ENCODE measurements at places on chromosomes 7 and 10.

DNA sequence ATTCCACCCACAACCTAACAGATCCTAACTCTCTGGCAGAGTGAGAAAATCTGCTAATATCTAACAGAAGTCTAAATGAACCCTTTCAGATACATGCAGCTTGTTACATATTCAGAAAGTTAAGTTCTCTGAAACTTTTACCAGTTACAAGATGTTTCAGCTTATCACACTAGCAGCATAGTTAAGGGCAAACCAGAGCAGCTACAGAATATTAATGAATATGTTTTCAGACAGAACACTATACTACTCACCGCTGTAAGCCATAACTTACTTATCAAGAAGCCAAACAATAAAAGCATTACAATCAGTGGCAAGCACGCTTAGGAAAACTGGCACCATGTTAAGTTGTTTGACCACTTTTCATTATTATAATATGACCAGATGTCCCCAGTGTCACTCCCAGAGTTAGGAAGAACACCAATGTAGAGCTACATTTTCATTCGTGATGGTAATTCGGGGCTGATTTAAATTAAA lies 2.7 kb downstream of the ITGB1 start:
- DNase-seq = no peak

DNA sequence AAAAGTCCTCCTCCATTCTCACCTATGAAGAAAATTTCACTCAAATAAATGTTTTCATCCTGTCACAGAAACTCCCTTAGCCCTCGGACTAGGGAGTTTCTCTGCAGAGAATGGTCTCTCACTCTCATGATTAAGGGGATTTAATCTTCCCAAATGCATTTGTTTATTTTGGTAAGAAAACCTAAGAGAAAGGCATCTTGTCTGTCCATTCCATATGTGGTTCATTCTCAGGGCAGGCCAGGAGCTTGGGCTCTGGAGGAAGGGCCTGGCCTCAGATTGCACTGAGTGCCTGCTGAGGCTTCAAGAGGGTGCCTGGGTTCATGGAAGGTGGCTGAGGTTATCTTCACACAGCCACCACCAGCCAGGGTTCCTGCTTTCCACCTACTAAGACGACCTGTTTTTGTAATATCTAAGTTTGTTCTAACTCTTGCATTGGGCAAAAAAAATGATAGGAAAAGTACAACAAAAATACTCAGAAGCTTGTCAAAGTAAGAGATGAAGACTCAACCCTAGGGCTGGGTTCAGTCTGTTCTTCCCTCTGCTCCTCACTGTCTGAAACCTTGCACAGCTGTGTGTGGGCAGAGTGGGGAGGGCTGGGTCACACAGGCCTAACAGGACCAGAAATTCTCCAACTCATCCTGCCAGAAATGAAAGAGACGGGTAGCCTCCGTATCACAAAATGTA lies 186.7 kb downstream of the CXCL12 start:
- DNase-seq = no peak

DNA sequence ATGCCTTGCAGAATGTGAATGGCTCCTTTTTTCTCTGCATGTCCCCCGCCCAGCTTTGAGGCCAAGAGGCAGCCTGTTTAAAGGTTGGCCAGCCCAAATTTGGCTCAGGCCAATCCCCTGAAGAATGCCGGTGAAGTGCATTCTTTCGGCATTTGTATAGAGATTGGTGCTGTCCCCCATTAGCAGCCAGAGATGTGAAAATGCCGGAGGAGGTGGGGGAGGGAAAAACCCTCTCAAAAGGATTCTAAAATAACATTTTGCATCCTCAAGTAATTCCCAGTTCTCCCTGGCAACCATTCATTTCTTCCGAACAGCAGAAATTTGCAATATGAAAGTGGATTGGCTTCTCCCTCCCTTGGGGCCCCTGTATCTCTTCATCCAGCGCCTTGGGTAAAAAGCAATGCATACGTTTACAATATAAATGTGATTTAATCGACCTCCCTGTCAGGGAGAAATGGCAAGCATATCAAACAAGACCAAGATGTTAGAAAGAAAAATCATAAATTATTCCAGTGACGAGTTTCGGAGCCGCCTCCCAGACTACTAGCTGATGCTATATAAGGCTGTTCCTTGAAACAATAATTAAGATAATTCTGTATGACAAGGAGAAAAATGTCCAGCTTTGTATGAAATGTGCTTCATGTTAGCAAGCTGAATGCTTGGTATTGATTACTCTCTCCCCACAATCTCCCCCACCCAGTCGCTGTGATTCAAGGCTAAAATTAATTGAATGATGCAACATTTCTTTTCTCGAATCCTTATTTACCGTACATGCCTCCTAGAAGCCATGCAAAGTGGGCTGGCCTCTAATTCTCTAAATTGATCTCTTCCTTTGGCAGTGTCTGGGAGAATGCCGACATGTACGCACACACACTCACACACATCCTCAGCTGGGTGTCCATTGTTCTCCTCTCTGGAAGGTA lies 323.7 kb downstream of the RPS24 start:
- no peak for DNase-seq

DNA sequence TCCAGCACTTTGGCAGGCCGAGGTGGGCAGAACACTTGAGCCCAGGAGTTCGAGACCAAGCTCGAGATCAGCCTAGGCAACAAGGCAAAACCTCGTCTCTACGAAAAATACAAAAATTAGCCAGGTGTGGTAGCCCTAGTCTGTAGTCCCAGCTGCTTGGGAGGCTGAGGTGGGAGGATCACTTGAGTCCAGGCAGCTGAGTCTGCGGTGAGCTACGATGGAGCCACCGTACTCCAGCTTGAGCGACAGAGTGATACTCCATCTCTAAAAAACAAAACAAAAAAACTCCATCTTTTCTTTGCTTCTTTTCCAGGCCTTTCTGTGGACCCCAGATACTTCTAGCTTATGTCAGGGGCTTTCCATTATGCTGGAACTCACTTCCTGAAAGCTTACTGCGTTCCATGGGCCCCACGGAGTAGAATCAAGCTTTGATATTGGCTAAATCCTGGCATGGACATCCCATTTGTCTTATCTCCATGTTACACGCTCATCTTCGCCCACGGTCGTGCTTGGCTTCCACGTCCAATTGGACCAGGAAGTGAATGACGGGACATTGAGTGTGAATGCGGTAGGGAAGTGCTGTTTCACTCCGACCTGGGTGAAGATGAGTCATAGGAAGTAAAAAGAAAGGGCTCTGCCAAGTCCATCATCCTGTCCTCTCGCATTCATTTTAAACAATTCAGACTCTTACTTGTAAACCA lies 45.7 kb downstream of the FAM171A1 start:
- DNase-seq = no peak

DNA sequence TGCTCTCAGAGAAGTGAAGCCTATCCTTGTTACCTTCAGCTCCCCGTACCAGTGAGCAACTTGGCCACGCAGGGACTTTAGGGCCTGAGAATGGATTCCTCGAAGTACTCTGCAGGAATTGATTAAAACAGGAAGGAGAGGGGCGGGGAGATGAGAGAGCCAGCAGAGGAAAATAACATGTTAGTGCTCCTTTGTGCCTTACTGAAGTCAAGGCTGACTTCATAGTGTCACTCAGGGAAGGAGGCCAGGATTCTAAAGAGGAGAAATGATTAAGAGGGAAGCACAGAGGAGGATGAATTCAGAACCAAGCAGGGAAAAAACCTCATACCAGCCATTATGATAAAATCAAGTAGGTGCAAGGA lies 195.6 kb upstream of the RHOBTB1 start:
- DNase-seq = no peak

DNA sequence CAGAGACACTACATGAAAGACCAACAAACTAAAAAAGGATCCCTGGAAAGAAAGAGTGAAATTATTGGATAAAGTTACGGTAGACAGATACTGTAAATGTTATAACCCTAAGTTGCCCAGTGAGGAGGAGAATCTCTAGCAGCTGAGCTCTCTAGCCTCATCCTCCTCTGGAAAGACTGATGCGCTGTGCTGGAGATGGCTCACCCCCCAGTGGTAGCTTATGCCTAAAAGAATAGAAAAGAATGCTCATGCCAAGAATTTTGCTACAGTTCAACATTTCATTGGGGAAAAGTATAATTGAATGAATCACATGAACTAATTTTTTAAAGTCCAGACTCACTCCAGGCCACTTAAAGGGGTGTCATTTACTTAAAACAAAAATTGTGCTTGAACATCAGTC lies 50.8 kb upstream of the RNF32 start:
- no peak for DNase-seq

DNA sequence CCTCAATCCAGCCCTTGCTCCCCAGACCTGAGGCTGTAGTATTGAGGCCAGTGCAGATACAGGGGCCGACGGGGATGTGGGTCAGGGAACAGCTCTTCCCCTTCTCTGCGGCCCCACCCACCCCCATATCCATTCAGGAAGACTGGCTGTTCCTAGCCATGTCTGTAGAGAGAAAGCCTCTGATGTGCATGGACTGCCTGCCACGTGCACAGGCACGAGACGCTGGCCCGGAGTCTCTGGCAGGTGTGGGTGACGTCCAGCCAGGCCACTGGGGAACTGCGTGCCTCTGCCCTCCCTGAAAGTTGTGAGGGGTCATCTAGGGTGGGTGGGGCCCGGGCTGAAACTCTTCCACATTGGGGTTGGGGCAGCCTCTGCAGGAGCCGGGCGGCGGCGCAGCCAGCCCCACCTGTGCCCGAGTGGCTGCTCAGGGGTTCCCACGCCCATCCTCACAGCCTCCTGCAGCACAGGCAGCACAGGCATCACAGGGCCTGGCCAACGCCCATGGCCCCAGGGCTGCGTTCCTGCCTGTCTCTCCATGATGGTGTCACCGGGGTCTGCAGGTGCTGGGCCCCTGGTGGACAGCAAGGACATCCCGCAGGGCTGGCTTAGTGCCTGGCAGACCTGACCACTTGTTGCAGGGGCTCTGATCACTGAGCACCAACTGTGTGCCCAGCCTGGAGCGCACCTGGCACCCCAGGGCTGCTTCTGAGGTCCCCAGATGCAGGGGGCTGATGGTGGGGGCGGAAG lies 27.5 kb downstream of the MICALL2 start:
- no peak for DNase-seq

- DNase-seq = no peak
Measured at GRCh38 chr7:22108151-22108845, 162.6 kb upstream of the CDCA7L start.

DNA sequence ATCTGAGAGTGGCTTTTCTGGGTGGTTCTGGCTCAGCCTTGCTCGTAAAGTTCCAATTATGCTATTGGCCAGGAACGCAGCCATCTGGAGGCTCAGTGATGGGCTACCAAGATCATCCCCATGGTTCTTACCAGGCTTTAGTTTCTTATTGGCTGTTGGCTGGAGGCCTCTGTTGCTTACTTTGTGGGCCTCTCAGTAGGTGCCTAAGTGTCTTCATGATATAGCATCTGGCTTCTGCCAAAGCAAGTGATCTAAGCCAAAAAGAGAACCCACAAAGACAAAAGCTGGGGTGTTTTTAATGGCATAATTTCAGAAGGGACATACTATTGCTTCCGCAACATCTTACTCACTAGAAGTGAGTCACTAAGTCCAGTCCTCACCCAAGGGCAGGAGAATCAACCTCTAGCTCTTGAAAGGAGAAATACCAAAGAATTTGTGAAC lies 132.0 kb upstream of the MDFIC start:
- no peak for DNase-seq

DNA sequence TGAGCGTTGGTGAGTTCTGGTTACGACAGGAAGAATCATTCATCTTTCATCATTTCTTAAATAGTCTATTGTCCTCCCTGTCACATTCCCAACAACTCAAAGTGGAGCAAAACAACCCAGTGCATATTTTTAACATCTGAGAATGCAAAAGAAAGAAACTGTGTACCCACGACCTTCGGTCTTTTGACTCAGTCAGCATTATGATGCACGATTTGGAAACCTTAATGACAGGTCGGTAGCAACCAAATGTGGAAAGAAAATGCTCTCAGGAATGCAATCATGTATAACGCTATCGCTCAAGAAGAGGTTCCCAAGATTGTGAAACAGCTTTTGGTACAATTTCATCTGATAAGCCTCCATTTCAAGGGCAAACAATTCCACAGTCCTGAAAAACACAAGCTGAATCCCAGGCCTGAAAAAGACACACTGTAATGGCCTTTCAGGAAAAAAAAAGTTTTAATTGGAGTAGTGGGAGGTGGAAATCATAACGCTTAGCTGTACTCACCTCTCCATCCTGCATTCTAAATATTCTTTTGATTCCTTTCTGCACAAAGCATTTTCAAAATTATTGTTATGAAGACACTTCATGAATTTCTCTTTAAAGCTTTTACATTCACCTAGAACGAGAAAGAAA lies 2.6 kb downstream of the COX19 start:
- DNase-seq = no peak

DNA sequence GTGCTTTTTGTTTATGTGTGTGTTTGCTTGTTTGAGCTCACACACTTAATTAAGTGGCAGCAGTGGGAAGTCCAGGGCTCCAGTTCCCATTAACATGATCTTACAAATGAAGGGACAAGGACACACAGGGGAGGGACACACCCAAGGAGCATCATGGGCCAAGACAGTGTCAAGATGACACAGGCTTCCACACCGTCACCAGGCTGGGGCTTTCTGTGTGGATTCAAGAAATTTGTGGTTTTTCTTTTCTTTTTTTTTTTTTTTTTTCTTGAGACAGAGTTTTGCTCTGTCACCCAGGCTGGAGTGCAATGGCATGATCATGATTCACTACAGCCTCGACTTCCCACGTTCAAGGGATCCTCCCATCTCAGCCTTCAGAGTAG lies 173.6 kb downstream of the KIAA1217 start:
- no peak for DNase-seq

- DNase-seq = no peak
Measured at GRCh38 chr10:13788711-13789447, 202.1 kb downstream of the PRPF18 start.

DNA sequence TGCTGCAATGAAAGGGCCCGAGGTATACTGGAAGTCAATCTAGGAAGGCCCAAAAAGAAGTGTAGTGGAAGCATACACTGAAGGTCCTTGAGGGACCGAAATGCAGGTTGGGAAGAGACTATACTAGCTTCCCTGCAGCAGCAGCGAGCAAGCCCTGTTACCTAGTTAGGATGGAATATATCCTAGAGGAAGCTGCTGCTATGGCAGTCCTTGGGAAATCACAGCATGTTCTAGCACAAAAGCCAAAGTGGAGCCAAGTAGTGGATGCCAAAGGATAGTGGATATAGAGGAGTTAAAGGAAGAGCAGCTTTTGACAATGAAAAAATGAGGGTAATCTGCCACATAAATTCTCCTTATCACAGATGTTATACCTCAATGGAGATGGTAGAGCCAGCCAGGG lies 123.8 kb upstream of the STARD3NL start:
- DNase-seq = no peak

All from NCI-H187 (cell line).